ENCODE measurements at places on chromosomes 16 and 17. TPM values are rescaled to one million over a fixed set of nuclear protein-coding genes. Genes with fewer than 3 reads are reported as not detected.

The SYT17 gene
- 2.4 TPM for total RNA-seq

The CPHXL gene
- not detected for total RNA-seq

The SLC52A1 gene
- total RNA-seq = not detected

The UBN1 gene
- total RNA-seq = 31.8 TPM

The KRT27 gene
- not detected for total RNA-seq

The VTN gene
- 7.5 TPM for total RNA-seq

The DDX42 gene
- 37.5 TPM for total RNA-seq

The SSTR5 gene
- not detected for total RNA-seq

GRCh38 chr16:29154088-29154487, 169.2 kb downstream of the LAT start:
- H3K4me1 ChIP-seq = no peaks in the 10 kb centered on the region
- DNase-seq = no peak
- H3K4me3 ChIP-seq = no peak overlapping the region
- no peak overlapping the region for H3K27ac ChIP-seq
- no peaks in the 10 kb centered on the region for H3K27me3 ChIP-seq

- no peak overlapping the region for H3K4me3 ChIP-seq
- no peaks in the 10 kb centered on the region for H3K27me3 ChIP-seq
- DNase-seq = no peak
- H3K4me1 ChIP-seq = no peaks in the 10 kb centered on the region
- peaks cover 54% of the 10 kb centered on the region for H3K36me3 ChIP-seq
- H3K27ac ChIP-seq = no peak overlapping the region
These were observed 12.6 kb downstream of the UBN1 start for GRCh38 chr16:4859900-4860255.

- DNase-seq = no peak
- H3K27me3 ChIP-seq = no peaks in the 10 kb centered on the region
- H3K36me3 ChIP-seq = peaks cover 56% of the 10 kb centered on the region
- no peak overlapping the region for H3K4me3 ChIP-seq
- H3K27ac ChIP-seq = peak overlapping the region; percentile 91
- H3K4me1 ChIP-seq = peaks cover 21% of the 10 kb centered on the region
These were observed 25.7 kb downstream of the AKAP1 start for GRCh38 chr17:57110579-57111325.

GRCh38 chr17:82450357-82451106, at the start of gene CYBC1:
Gene CYBC1 (minus strand): TSS chr17:82450752. CDS start chr17:82449254, 1,498 bp downstream.
- H3K4me3 ChIP-seq = peak within 1 kb of the TSS; percentile 100
- H3K36me3 ChIP-seq = no peaks in the 10 kb centered on the region
- H3K27me3 ChIP-seq = no peaks in the 10 kb centered on the region
- peaks cover 14% of the 10 kb centered on the region for H3K4me1 ChIP-seq
- peak; percentile 61 for DNase-seq

DNA sequence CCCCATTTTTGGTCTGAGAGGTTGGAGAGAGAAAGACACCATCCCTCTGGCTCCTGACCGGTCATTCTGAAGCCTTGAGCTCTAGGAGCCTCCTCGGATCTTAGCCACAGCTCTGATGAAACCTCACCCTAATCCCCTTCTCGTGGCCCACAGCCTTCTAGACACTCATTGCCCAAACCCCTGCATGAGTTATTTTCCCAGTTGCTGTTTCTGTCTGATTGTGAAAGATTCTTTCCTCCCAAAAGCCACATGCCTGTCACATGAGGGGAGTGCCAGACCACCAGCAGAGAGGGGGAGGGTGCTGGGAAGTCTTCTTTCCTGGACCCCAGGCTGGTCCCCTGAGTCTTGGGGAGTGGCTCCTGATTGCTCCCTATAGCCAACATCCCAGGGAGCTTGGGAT, 17.6 kb upstream of the ABR start:
- no peak overlapping the region for H3K4me3 ChIP-seq
- H3K4me1 ChIP-seq = no peaks in the 10 kb centered on the region
- no peak overlapping the region for H3K27ac ChIP-seq
- H3K36me3 ChIP-seq = no peaks in the 10 kb centered on the region
- H3K27me3 ChIP-seq = no peaks in the 10 kb centered on the region

DNA sequence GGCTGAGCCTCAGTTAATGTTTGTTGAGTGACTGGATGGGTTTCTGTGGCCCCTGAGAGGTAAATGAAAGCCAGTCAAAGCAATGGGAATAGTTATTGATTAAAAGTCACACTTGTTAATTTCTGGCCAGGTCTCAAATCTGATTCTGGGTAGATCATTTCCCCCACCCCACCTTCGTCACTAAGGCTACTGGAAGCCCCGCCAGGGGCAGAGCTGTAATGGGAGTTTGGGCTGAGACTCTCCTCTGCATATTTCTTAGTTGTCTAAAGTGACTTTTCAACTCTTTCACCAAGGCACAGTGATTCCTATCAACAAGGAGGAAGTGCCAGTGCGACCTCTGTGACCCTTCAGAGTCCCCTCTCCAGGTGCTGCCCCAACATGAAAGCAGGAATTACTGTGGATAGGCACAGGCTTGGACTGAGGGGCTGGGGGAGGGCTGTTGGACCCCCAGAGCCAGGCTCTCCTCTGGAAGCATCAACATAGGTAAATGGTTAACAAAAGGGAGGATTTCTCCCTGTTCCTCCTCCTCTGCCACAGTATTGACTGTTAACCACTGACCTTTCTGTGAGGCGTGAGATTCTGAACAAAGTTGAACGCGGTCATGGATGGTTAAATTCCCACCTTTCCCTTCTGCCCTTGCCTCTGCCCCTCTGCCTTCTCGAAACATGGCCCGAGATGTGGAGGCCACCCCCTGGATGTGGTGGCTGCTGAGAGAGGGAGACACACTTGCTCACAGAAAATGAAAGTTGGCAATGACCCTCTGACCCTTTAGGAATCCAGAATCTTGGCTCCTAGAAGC, 20.8 kb upstream of the TBX2 start:
- H3K36me3 ChIP-seq = no peaks in the 10 kb centered on the region
- H3K4me1 ChIP-seq = no peaks in the 10 kb centered on the region
- H3K27ac ChIP-seq = peak overlapping the region; percentile 26
- no peak for DNase-seq

GRCh38 chr16:75058806-75059205, 57.8 kb downstream of the LDHD start:
- no peaks in the 10 kb centered on the region for H3K36me3 ChIP-seq
- no peak overlapping the region for H3K27ac ChIP-seq
- DNase-seq = no peak
- peaks cover 14% of the 10 kb centered on the region for H3K4me1 ChIP-seq

DNA sequence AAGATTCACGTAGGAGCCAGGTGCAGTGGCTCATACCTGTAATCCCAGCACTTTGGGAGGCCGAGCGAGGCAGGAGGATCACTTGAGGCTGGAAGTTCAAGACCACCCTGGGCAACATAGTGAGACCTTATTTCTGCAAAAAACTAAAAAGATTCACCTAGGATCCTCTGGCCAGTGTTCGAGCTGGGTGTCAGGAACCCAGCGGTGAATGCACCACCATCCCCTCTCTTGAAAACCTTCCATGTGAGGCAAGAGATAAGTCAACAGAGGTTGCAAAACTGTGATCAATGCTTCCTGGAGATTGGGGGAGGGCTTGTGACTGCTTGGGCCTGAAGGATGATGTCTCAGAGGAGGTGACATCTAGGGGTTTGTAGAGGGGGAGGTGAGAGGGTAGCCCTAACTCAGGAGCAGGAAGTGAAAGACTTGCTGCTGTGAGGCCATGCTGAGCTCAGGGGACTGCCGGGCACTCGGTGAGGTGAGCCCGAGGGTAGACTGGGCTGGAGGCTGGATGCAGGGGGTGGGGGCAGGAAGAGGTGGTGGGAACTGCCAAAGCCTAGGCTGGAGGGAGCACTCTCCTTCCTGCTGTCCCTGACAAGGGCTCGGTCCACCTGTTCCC, 11.7 kb downstream of the GJD3 start:
- H3K4me3 ChIP-seq = no peak overlapping the region
- no peak for DNase-seq
- H3K36me3 ChIP-seq = peaks cover 70% of the 10 kb centered on the region
- H3K27ac ChIP-seq = no peak overlapping the region
- no peaks in the 10 kb centered on the region for H3K27me3 ChIP-seq

DNA sequence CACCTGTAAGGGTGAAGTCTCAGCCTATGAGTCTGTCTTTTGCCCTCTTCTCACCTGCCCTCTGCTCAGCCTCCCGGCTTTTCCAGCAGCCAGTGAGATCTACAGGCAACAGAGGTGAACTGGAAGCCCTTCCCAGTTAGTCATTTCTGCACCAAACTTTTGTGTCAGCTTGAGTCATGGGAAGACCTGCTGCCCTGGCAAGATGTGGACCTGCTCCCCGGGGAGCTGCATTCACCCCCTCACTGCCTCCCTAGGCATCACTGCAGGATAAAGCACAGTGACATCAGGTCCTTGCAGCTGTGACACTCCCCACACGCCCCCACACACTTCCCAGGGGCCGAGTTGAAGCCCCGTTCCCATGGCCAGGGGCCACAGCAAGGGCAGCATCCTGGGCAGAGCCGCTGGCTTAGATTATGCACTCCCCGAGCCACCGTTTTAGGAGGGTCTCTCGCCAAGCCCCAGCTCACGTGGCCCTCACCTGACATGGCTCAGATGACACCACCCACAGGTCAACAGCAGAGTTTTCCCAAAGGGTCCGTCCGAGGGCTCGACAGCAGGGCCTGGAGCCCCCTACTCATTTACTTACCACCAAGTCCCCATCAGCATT, 6.5 kb upstream of the ABR start:
- H3K27ac ChIP-seq = peak overlapping the region; percentile 86
- no peak for DNase-seq
- peak overlapping the region; percentile 50 for H3K4me3 ChIP-seq
- no peaks in the 10 kb centered on the region for H3K27me3 ChIP-seq

DNA sequence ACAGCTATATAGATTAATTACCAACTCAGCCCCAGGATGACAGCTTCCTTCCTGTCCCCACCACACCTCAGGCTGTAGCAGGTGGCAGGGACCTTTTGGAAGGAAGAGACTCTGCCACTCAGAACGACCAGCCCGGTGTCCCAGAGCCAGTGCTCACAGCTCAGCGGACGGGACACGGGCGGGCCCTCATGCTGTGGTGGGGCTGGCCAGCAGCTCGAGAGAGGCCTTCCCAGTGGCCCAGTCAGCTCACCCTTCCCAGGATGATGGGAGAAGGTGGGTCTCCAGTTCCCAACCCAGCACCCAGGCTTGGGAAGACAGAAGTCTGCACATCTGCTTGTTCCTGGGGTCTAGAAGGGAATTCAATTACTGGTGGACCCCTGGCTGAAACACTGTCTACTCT, 10.5 kb downstream of the NUDT16L1 start:
- no peak overlapping the region for H3K27ac ChIP-seq
- H3K4me1 ChIP-seq = no peaks in the 10 kb centered on the region
- no peak for DNase-seq
- H3K4me3 ChIP-seq = no peak overlapping the region

DNA sequence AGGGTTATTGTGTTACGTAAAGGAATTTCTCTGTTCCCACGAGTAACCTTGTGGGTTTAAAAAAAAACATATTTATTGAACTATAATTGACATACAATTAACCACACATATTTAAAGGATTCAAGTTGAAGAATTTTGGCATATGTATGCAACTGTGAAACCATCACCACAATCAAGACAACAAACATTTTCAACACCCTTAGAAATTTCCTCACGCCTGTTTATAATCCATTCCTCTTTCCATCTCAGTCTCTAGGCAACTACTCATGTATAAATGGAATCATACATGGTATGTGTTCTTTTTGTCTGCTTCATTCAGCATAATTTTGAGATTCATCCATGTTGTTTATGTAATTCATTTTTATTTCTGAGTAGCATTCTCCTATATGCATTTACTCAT, 104.0 kb downstream of the MRTFB start:
- no peaks in the 10 kb centered on the region for H3K36me3 ChIP-seq
- H3K27me3 ChIP-seq = no peaks in the 10 kb centered on the region
- no peaks in the 10 kb centered on the region for H3K4me1 ChIP-seq
- no peak overlapping the region for H3K4me3 ChIP-seq

- DNase-seq = peak; percentile 66
- H3K4me1 ChIP-seq = peaks cover 2% of the 10 kb centered on the region
- peaks cover 7% of the 10 kb centered on the region for H3K36me3 ChIP-seq
These were observed 24.2 kb downstream of the B9D1 start for GRCh38 chr17:19338031-19338990.

GRCh38 chr17:58520843-58521430, 6.5 kb upstream of the MTMR4 start:
- no peaks in the 10 kb centered on the region for H3K27me3 ChIP-seq
- H3K27ac ChIP-seq = no peak overlapping the region
- peaks cover 18% of the 10 kb centered on the region for H3K4me1 ChIP-seq

All from ascending aorta (tissue), 2 donors.